ENCODE measurements at places on chromosomes 16 and 17. TPM values are rescaled to one million over a fixed set of nuclear protein-coding genes. Genes with fewer than 3 reads are reported as not detected.

- DNase-seq: no peak
Observed at GRCh38 chr16:16025214-16025968, 76.0 kb downstream of the ABCC1 start.

- DNase-seq: no peak
Observed at GRCh38 chr17:57440522-57441269, 184.4 kb downstream of the MSI2 start.

- DNase-seq: no peak
Observed at GRCh38 chr16:12348733-12349704, 372.5 kb downstream of the SNX29 start.

- no peak for DNase-seq
Observed at GRCh38 chr17:5135726-5136579, 20.1 kb downstream of the USP6 start.

DNA sequence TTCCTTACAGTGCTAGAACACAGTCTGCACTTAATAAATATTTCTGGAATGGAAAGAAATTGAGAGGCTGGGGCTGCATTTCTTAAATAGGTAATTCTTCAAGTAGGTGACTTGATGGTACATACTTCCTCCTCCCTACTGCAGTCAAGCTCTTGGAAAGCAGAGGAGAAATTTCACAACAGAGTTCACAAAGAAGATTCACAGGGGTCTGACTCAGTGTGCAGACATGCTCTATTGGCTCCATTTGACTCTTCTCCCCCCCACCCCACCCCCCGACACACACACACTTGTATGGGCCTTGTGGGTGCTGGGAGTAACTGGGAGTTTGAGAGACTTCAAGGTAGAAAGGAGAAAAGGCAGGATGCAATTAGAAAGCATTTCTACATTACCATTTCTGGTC is 6.2 kb upstream of the MYOCD start:
- DNase-seq: no peak

- DNase-seq: no peak
Observed at GRCh38 chr17:14780097-14780651, 479.3 kb downstream of the HS3ST3B1 start.

DNA sequence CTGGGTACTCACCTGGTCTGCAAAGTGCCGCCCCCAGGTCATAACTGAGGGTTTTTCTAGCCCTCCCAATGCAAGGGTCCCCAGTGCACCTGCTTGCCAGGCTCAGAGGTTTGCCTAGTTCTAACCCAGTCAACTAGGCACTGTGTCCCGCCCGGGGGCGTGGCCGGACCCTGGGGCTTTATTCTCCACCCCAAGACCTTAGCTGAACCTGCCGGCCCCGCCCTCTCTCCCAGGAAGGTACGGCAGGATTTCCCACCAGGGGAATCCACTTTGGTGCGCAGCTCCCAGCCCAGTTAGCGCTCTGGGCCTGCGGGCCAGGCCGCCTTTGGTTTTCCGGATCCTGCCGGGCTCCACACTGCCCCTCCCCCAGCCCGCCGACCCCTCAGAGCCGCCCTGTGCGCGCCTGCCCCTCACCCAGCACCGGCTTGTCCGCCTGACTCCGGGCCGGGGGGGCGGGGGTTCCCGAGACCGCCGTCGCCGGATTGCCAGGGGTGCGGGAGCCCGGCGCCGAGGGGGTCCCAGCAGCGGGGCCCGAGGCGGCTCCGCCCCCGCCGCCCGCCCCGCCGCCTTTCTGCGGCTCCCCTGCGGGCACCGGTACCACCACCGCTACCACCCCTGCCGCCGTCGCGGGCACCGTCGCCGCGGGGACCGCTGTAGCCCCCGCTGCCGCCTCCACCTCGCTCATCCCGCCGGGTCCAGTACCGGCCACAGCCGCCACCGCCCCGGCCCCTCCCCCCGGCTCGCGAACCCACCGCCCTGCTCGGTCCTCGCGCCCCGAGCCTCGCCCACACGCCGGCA is 424 bp downstream of the YBX2 start:
- peak; percentile 80 for DNase-seq

GRCh38 chr17:50816771-50817751 is 18.3 kb upstream of the WFIKKN2 start:
- DNase-seq: peak; percentile 84

DNA sequence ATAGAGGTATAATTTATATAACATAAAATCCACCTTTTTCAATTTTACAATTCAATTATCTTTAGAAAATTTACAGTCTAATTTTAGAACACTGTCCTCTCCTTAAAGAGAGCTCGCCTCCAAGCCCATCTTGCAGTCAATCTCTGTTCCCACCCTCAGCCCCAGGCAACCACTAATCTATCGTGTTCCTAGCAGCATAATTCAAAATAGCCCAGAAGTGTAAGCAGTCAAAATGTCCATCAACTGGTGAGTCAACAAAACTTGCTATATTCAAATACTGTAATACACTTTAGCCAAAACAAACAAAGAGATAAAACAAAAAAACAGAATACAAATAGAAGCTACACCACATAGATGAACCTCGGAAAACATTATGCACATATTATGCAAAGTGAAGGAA is 1006.8 kb upstream of the EEF2KMT start:
- DNase-seq: no peak

DNA sequence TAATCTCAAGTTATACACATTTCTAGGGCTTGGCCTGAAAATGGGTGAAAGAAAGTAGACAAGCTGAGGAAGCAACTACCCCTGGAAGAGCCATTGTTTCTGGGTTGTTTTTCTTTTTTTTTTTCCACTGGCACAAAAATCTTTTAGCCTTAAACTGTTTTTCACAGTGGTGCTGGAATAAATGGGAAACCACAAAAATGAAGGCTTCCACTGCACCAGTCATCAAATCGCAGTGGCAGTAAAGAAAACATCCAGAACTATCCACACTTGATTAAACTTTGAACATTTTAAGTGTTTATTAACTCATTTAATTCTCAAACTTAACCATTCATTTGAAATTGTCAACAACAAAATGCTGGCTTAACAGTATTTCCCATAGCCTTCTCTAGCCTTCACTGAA is 14.3 kb downstream of the CMTM4 start:
- DNase-seq: no peak

DNA sequence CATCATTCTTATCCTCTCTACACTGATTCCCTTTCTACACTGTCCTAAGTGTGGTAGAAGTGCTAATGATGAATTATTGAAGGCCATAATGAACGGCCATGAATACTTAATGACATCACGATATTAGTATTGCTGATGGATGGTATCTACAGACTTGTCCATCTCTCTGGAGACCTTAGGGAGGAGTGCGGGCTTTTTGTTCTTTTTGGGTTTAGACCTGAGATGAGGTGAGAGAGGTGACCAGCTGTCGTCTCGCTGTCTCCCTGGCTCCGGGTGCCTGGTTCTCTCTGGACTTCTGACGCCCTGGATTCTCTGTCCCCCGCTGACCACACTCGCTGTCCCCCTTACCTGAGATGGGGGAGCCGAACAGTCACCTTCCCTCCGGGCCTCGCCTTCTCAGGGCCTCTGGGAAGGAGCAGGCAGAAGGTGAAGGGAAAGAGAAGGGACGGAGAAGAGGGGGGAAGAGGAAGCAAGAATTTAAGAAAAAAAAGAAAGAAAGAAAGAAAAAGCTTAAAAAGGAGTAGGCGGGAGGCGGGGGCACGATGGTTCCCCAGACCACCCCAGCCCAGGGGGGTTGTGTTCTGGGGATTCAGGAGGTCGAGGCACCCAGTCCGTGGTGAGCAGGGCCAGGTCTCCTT is 17.1 kb downstream of the SGCA start:
- DNase-seq: no peak

GRCh38 chr16:74522160-74522559 is 84.8 kb downstream of the GLG1 start:
- DNase-seq: no peak

GRCh38 chr16:51526621-51527020 is 375.6 kb upstream of the SALL1 start:
- no peak for DNase-seq

GRCh38 chr16:47815655-47816054 is 340.1 kb downstream of the ABCC12 start:
- no peak for DNase-seq

GRCh38 chr16:87834668-87835473 is 34.4 kb downstream of the SLC7A5 start:
- no peak for DNase-seq

HBA2 gene
- 248 TPM for total RNA-seq

HASPIN gene
- 0.41 TPM for total RNA-seq

SIRT7 gene
- 27.5 TPM for total RNA-seq

ANKFN1 gene
- total RNA-seq: 0.75 TPM

TEX19 gene
- total RNA-seq: not detected

SALL1 gene
- not detected for total RNA-seq

OR4D1 gene
- not detected for total RNA-seq

ATP2A3 gene
- total RNA-seq: 44.4 TPM

OR1F1 gene
- total RNA-seq: not detected

All from upper lobe of right lung (tissue), 1 donor.